ENCODE measurements at places on chromosomes 7 and 10. TPM values are rescaled to one million over a fixed set of nuclear protein-coding genes. Genes with fewer than 3 reads are reported as not detected.

TRIM56 gene
- total RNA-seq = 0.61 TPM

GTPBP4 gene
- total RNA-seq = 45.4 TPM

COL17A1 gene
- not detected for total RNA-seq

CTTNBP2 gene
- 22.2 TPM for total RNA-seq

NME8 gene
- not detected for total RNA-seq

SFRP4 gene
- total RNA-seq = 2.2 TPM

GPR15LG gene
- not detected for total RNA-seq

PHF14 gene
- total RNA-seq = 90.1 TPM

LFNG gene
- total RNA-seq = 75.5 TPM

PRLHR gene
- 0.22 TPM for total RNA-seq

CLRN3 gene
- not detected for total RNA-seq

WNT16 gene
- not detected for total RNA-seq

PRF1 gene
- 2.6 TPM for total RNA-seq

ENTPD1 gene
- total RNA-seq = not detected

OR9A2 gene
- total RNA-seq = not detected

NPSR1 gene
- not detected for total RNA-seq

MIOS gene
- total RNA-seq = 30.9 TPM

GIMAP4 gene
- not detected for total RNA-seq

FBXL15 gene
- 23.4 TPM for total RNA-seq

RPA3 gene
- total RNA-seq = 20.7 TPM

GCC1 gene
- 14.9 TPM for total RNA-seq

CALHM3 gene
- total RNA-seq = not detected

CYP26C1 gene
- total RNA-seq = 0.10 TPM
